A673 (cell line): ENCODE measurements at places on chromosomes 6 and 20. TPM values are rescaled to one million over a fixed set of nuclear protein-coding genes. Genes with fewer than 3 reads are reported as not detected.

DNA sequence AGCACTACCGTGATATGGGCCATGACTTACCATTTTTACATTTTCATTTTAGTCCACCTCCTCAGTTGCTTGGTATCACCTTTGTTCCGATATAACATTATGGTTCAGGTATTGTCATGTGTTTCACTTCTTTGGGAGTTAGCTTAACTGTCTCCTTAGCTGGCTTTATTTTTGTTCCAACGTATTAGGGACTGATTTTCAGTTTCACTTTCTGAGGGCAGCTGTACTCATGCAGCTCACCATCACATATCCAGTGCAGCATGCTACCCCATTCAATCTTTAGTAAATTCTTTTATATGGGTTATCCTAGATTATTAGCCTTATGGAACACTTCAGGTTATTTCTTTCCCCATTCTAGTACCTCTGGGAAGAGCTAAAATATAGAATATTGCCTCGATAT lies 362.2 kb upstream of the IRAK1BP1 start:
- H3K27me3 ChIP-seq, result no peaks in the 10 kb centered on the region
- DNase-seq, result no peak
- no peak overlapping the region for H3K4me3 ChIP-seq
- no peak overlapping the region for H3K27ac ChIP-seq
- H3K36me3 ChIP-seq, result no peaks in the 10 kb centered on the region

GRCh38 chr6:25363427-25363826 lies 84.3 kb downstream of the CARMIL1 start:
- peaks cover 10% of the 10 kb centered on the region for H3K4me1 ChIP-seq
- no peaks in the 10 kb centered on the region for H3K27me3 ChIP-seq
- no peak for DNase-seq
- H3K27ac ChIP-seq, result no peak overlapping the region
- H3K4me3 ChIP-seq, result no peak overlapping the region

- H3K27ac ChIP-seq, result no peak overlapping the region
- no peaks in the 10 kb centered on the region for H3K4me1 ChIP-seq
Observed at GRCh38 chr6:160146454-160147145, 25.0 kb downstream of the SLC22A1 start.

The BPI gene
- total RNA-seq, result not detected in 2 replicates

- H3K4me3 ChIP-seq, result no peak overlapping the region
- H3K4me1 ChIP-seq, result peaks cover 14% of the 10 kb centered on the region
- H3K27me3 ChIP-seq, result no peaks in the 10 kb centered on the region
- DNase-seq, result no peak
- no peaks in the 10 kb centered on the region for H3K36me3 ChIP-seq
- no peak overlapping the region for H3K27ac ChIP-seq
Observed at GRCh38 chr6:68990317-68990716, 355.2 kb downstream of the ADGRB3 start.

The SMLR1 gene
- not detected in 2 replicates for total RNA-seq

The RNGTT gene
- 30.2 and 31.8 TPM in 2 replicates for total RNA-seq

DNA sequence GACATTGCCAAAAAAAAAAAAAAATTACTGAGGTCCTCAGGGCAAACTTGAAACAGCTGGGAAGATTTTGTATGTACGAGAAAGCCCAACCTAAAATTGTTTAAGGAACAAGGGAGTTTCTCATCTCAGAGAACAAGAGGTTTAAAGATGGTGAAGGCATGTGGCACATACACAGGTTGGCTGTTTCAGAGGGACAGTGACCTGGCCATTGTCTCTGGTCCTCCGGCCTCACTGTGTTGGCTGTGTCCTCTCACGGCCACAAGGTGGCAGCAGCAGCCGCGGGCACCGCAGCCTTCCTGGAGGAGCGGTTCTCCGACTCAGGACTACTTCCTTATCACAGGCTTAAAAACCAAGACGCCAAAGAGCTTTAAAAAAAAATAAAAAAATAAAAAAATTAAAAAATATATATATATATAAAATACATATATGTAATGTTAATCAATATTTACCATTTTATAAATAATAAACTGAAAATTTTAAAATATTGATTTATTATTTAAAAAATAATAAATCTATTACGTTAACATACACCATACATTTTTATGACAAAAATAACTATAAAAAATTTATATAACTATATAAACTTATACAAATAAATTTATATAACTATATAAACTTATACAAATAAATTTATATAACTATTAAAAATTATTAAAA lies 52.8 kb downstream of the GTF2H5 start:
- no peak overlapping the region for H3K4me3 ChIP-seq
- no peaks in the 10 kb centered on the region for H3K27me3 ChIP-seq
- H3K27ac ChIP-seq, result no peak overlapping the region
- no peaks in the 10 kb centered on the region for H3K4me1 ChIP-seq
- DNase-seq, result peak; percentile 77

DNA sequence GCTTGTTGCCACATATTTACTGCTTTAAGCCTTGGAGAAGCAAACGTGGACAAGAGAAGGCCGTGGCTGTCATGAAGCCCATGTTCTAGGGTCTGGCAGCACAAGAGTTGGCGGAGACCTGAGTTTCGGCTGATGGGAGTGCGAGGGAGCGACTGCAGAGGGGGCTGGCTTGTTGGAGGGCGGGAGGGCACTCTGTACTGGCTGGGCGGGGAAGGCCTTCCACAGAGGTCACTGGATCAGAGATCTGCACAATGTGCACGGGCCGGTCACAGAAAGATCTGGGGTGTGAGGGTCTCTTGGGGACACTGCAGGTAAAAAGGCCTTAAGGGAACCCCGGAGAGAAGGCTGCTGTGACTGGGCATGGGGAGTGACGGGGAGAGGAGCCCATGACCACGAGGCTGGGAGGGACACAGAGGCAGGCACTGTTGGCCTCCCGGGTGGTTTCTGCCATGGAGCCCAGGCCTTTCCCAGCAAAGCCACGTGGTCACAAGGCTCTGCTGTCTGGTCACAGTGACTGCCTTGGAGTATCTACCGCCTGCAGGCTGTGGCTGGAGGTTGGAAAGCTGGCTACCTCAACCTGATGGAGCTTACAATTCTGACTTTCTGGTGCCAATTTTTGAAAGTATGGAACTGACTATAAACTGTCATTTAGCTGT lies 23.8 kb downstream of the FOXC1 start:
- H3K4me1 ChIP-seq, result no peaks in the 10 kb centered on the region
- no peaks in the 10 kb centered on the region for H3K36me3 ChIP-seq
- DNase-seq, result no peak
- no peak overlapping the region for H3K4me3 ChIP-seq

The RHAG gene
- total RNA-seq, result not detected in 2 replicates

The MRPL14 gene
- total RNA-seq, result 78.8 and 80.4 TPM in 2 replicates

DNA sequence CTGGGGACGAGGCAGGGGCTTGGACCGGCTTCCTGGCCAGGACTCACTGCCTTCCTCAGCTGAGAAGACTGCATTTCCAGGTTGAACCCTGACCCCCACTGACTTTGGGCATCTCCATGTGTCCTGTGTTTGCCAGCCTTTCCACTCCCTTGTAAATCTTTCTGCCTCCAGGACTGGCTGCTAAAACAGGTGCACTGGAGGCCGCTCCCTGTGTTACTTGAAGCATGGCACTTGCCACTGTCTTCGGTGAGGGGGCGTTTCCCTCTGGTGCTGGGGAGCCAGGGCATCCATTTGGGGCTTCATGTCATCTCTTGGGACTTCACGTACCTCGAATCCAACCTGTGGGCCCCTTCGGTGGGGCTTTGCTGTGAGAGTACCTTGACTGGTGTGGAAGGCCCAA lies 6.7 kb upstream of the RBM38 start:
- no peak overlapping the region for H3K27ac ChIP-seq
- H3K4me1 ChIP-seq, result peaks cover 2% of the 10 kb centered on the region
- no peak overlapping the region for H3K4me3 ChIP-seq
- DNase-seq, result no peak
- H3K36me3 ChIP-seq, result no peaks in the 10 kb centered on the region
- H3K27me3 ChIP-seq, result no peaks in the 10 kb centered on the region

The HLA-G gene
- not detected in 2 replicates for total RNA-seq

DNA sequence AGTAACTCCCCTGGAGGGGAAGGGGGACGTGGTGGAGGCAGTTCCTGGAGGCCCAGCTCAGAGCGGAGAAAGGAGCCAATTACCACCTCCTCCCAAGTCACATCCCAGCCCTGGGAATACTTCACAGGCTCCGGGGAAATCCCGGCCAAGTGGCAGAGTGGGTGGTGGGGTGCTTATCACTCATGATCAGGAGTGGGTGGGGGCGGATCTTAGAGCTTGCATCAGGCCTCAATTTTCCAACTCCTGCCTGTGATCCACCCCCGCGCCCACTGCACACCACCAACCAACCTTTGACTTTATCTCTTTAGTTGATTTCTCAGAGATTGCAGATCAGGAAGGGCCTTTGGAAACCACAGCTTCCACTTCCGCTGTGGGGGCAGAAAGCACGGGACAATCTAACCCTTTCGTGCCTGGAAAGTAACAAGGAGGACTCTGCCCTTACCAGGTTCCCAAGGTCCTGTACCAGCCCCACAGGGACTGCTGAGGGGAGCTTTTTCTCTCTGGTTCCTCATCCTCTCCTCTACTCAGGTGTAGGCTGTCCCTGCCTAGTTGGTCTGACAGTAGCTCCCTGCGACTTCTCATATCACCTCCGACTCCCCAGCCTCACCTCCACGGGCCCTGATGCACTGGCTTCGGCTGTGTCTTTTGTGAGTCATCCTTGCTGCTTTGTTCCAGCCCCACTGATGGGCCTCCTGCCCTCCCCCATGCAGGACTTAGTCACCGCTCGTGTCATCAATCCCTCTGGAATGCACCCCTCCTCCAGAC lies 24.9 kb upstream of the IER3 start:
- H3K27me3 ChIP-seq, result no peaks in the 10 kb centered on the region
- peaks cover 24% of the 10 kb centered on the region for H3K4me1 ChIP-seq
- H3K36me3 ChIP-seq, result no peaks in the 10 kb centered on the region
- H3K4me3 ChIP-seq, result no peak overlapping the region

The TCP11 gene
- not detected in 2 replicates for total RNA-seq

DNA sequence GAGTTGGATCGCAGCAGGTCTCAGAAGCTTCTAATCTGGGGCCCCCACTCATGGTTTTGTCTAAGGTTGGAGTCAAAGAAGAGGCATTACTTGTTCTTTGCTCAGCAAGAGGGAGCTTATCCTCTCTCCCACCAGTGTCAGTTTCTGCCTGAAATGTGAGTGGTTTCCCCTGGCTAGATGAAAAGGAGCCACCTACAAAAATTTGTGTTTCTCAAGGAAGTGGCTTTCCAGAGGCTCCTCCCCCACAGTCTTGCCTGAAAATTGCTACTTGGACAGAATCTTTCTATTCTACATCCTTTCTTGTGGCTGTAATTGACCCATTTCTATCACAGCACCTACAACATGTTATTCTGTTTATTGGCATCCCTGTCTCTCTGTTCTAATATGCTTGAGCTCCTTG lies 37.9 kb downstream of the SCML4 start:
- H3K36me3 ChIP-seq, result no peaks in the 10 kb centered on the region
- no peak overlapping the region for H3K27ac ChIP-seq
- H3K4me1 ChIP-seq, result no peaks in the 10 kb centered on the region

DNA sequence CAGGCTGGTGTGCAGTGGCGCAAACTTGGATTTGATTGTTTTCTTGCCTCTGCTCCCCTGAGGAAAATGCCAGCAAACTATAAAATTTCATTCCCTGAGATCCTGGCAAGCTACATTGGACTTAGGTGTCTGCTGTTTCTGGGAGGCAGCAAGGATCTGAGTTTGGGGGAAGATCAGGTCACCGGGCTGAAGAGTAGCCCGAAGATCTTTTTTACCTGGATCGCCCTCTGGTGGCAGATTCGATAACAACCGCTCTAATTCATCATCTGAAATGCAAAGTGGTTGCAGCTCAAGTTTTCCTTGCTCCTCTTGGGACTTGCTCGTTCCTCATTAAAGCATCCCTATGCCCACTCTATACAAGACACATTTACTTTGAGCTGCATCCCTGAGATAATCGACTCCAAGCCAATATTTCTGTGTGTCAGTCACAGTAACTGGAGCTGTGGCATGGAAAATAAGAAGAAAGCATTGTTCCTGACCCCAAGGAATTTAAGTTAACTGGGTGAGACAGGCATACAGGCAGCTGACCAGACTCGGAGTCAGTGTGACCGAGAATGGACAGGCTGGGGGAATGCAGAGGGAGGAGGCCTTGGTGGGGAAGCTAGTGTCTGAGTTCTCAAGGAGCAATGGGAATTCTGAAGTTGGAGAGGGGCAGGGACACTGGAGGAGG lies 131.8 kb upstream of the PROKR2 start:
- H3K36me3 ChIP-seq, result no peaks in the 10 kb centered on the region
- no peak overlapping the region for H3K4me3 ChIP-seq
- H3K4me1 ChIP-seq, result no peaks in the 10 kb centered on the region
- H3K27me3 ChIP-seq, result peaks cover 42% of the 10 kb centered on the region
- no peak overlapping the region for H3K27ac ChIP-seq

- no peak overlapping the region for H3K4me3 ChIP-seq
- no peak for DNase-seq
- H3K27me3 ChIP-seq, result no peaks in the 10 kb centered on the region
- no peak overlapping the region for H3K27ac ChIP-seq
Observed at GRCh38 chr20:49661560-49662329, 51.9 kb downstream of the B4GALT5 start.

DNA sequence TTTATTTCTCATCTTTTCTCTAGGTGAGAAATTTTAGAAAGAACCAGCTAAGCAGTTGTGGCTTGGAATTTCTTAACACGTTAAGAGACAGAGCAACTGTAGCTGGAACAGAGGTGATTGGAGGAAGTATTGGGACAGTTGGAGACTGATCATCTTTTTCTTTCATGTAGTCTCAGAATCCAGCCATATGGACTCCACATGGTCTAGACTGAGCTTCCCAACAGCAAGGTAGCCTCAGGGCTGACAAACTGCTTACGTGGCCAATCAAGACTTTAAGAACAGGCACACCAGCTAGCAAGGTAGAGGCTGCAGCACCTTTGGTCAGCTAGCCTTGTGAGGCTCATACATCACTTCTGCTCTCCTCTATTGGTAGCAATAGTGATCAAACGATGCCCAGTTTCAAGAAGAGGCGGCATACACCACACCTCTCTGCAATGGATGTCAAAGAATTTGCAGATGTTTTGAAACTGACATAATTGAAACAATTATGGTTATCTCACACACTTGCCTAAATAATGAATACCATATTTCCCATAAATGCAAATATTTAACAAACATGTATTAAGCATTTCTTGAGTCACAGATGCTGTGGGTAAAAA lies 590.5 kb upstream of the SLC35B3 start:
- no peak overlapping the region for H3K4me3 ChIP-seq
- no peaks in the 10 kb centered on the region for H3K36me3 ChIP-seq
- no peak for DNase-seq
- no peak overlapping the region for H3K27ac ChIP-seq
- no peaks in the 10 kb centered on the region for H3K27me3 ChIP-seq
